Stromal cell of bone marrow (primary cell): ENCODE measurements at places on chromosomes 2 and 18.

DNA sequence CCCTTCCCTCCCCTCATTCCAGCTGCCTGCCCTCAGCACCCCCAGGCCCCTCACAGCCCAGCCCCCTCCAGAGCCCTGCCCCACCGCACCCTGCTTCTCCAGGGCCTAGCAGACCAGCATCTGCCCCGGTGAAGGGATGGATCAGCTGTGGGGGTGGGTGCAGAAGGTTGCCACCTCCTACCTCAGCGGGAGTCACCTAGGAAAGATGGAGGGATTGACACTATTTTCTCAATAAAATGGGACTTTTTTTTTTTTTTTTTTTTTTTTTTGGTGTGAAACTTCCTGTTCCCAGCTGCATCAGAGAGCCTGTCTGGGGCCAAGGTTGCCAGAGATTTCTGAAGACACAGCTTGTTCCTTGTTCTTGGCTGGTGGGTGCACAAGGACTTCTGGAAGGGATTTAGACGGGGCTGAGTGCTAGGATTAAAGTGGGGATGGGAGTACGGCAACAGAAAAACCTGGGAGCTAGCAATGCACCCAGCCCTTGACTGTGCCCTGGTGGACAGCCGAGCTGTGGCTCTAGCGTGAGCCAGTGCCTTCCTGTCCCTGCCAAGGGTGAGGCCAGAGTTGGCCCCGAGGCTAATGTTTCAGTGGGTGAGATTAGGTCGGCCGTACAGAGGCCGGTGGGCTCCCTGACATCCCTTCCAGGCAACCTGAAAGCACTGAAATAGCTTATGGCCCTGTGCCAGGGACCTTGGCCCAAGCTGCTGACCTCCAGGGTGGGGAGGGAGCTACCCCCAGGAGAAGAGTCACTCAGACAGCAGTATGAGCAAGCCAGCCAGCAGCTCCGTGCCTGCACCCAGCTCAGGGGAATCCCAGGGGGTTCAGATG is 4.6 kb downstream of the B3GNT7 start:
- DNase-seq: no peak

GRCh38 chr2:230807729-230808128 is 57.0 kb upstream of the ITM2C start:
- DNase-seq: no peak

GRCh38 chr2:102436323-102436722 is 13.4 kb downstream of the IL18RAP start:
- no peak for DNase-seq

DNA sequence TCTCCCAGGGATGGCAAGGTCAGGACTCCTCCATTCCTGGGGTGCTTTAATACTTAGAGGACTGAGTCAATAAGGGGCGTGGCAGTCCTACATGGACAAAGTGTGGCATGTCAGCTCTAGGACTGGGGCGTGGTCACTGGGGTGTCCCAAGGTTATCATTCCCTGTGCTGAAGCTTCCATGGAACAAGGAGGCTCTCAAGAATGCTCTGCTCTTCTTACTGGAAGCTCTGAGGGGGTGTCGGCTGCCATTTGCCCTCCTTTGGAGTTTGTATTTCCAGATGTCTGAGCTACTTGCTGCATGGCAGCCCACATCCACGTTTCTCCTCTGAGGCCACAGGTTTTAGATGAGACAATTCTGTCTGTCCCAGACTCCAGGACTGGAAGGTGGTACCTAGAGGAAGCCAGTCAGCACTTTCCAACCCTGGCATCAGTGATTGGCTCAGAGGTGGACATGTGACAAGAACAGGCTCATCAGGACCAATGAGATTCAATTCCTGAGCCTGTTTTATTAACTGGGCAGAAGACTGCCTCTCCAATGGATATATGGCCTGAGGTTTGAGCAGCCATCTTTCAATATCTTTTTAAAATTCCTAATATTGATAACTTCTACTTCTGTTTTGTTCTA is 128.9 kb upstream of the ARL4C start:
- DNase-seq: no peak

GRCh38 chr2:146579147-146579930 is 1265.5 kb upstream of the ACVR2A start:
- DNase-seq: peak; percentile 10

GRCh38 chr2:136247204-136247950 is 129.4 kb upstream of the CXCR4 start:
- DNase-seq: no peak

DNA sequence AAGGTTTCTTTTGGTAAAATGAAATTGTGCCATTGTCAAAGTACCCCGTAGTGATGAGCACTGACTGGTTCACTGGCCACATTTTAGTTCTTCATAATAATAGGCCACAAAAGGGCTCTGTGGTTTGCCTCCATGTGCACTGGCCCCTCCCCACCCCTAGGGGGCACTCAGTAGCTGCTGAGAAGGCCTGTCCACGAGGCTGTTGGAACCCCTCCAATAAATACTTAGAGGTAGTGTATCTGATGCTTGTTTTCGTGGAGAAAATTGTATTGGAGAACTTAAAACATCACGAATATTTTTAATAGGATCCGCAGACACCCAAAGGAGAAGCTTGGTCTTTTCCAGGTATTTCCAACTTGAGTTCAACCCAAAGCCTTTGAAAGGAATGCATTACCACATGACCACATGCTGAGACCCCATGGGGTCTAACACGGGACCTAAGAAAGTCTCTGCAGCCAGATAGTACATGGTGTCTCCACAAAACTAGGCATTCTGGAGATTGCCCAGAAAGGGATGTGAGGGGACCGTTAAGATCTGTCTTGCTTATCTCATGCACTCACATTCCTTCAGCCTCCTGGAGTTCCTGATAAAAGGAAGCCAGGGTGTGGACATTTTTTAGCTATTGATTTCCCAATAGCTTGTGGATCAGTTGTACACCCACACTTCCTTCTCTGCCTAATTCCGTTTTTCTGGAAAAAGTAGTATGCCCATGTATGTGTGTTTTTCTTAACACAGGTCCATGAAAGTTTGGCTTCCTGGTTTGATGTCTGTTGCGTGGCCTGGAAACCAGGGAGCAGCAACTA is 28.5 kb upstream of the NOSTRIN start:
- peak; percentile 38 for DNase-seq

DNA sequence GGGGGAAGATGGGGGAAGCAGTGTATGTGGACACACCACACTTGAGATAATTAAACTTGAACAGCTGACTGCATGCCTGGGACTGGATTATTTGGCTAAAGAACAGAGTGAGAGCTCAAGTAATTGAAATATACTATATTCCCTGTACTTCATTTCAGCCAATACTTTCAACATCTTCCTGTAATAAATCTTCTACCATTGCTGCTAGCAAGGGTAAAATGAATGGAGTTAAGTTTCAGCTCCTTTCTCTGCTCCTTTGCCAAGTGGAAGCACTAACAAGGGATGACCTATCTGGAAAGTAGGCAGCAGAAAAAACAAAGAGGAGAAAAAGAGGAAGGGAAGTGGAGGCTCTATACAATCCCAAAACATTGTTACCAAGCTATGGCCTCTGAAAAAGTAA is 50.9 kb downstream of the MMADHC start:
- no peak for DNase-seq

DNA sequence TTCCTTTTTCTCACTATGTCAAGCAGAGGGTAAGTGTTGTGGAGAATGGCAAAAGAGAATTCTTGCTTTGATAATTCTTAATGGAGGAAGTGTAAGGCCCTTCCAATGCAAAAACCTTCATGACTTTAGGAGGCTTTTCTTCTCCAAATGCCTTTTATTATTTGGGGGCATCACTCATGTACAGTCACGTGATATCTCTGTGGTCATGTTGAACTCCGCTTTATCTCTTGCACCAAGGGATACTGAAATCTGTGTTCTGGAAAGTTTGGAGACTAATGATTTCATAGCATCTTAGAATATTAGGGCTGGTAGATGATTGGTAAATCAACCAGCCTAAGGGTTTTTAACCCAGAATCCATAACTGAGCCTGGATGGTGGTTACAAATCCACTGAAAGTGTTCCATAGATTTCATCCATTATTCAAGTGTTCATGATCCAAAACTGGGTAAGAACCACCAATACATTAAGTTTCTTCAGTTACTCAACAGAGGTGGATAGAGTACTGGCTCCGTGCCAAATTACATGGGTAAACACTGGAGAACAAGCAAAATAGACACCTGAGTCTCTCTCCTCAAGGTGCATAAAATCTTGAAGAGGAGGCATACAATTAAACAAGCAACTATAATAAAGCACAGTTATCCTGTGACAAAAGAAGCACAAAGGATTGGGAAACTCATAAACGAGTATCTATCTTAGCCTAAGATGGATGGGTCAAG is 169.6 kb upstream of the EPHA4 start:
- no peak for DNase-seq

DNA sequence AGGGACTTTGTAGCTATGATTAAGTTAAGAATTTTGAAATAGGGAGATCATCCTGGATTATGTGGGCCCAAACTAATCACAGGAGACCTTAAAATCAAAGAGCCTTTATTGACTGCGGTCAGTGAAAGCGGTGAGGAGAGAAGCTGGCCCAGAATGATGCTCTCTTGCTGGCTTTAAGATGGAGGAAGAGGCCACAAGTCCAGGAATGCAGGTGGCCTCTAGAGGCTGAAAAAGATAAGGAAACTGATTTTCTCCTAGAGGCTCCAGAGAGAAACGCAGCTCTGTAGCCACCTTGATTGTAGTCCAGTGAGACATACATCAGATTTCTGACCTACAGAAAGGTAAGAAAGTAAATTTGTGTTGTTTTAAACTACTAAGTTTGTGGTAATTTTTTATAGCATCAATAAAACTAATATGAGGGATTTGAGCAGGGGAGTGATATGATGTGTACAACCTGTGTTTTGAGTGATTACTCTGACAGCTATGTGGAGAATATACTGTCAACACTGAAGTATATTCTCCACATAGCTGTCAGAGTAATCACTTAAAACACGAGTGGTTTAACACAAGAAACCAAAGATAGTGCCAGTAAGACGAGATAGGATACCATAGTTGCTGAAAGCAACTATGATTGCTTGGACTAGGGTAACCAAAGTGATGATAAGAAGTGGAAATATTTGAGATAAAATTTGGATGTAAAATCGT is 364.4 kb upstream of the CHST9 start:
- no peak for DNase-seq

- no peak for DNase-seq
Measured at GRCh38 chr2:12978066-12978835, 261.5 kb downstream of the TRIB2 start.

- DNase-seq: no peak
Measured at GRCh38 chr2:31696068-31696467, 115.3 kb upstream of the SRD5A2 start.
